Gastroesophageal sphincter (tissue), 4 donors: ENCODE measurements at places on chromosomes 1 and 21.
A peak's percentile ranks its signal among the peaks of the same experiment; 100 is the strongest.

GRCh38 chr1:204041232-204041767 lies 31.6 kb upstream of the SOX13 start:
- peaks cover 4% of the 10 kb centered on the region for H3K27me3 ChIP-seq
- H3K36me3 ChIP-seq, result no peaks in the 10 kb centered on the region
- peak; percentile 59 for ATAC-seq
- no peaks in the 10 kb centered on the region for H3K4me1 ChIP-seq
- H3K27ac ChIP-seq, result peak overlapping the region; percentile 72

- no peak for ATAC-seq
- H3K4me3 ChIP-seq, result no peak overlapping the region
- no peaks in the 10 kb centered on the region for H3K27me3 ChIP-seq
- H3K27ac ChIP-seq, result peak overlapping the region; percentile 81
- H3K36me3 ChIP-seq, result no peaks in the 10 kb centered on the region
Observed at GRCh38 chr1:1920608-1921458, 1.8 kb upstream of the TMEM52 start.

- no peaks in the 10 kb centered on the region for H3K27me3 ChIP-seq
- no peak overlapping the region for H3K27ac ChIP-seq
- no peak overlapping the region for H3K4me3 ChIP-seq
- no peak for ATAC-seq
- peaks cover 50% of the 10 kb centered on the region for H3K4me1 ChIP-seq
Observed at GRCh38 chr21:34606621-34607020, 8.3 kb downstream of the RCAN1 start.

DNA sequence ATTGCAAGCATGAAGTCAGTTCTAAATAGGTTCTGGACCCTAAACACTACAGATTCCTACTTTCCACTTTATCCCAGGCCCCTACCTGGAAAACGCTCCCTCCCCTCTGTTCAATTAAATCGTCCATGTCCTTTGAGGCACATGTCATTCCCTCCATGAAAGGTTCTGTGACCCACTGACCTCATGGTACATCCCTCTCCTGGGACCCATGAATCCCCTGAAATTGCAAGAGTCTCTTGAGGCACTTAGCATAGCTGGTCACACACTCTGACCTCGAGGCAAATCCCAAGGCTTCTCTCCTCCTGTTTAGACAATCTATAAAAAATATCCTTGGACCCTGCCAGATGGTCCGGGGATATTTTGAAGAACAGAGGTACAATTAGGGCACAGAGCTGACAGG lies 34.3 kb upstream of the KRTAP19-8 start:
- no peak for ATAC-seq
- H3K4me3 ChIP-seq, result no peak overlapping the region
- no peak overlapping the region for H3K27ac ChIP-seq
- no peaks in the 10 kb centered on the region for H3K4me1 ChIP-seq
- H3K36me3 ChIP-seq, result no peaks in the 10 kb centered on the region
